ENCODE measurements at places on chromosomes 7 and 10.

DNA sequence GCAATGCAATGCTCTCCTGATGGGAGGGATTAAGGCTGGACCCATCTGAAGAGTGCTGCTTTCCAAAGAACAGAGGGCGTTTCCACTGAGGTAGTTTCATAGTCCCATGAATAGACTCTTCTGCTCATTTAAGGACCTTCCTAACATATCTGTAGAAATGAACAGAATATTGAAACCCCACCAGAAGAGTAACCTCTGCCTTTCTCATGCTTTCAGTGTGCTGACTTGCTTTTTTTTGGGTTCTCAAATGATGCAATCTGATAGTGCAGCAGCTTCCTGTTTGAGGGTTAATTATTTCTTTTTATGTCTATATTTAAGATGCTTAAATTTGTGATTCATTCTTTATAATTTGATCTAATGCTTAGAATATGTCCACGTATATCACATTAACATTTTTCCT lies 82.2 kb downstream of the GATA3 start:
- DNase-seq = no peak

- no peak for DNase-seq
These were observed 33.6 kb upstream of the KMT2E start for GRCh38 chr7:104980440-104980839.

GRCh38 chr10:71351628-71352319 lies 32.7 kb downstream of the SLC29A3 start:
- no peak for DNase-seq

DNA sequence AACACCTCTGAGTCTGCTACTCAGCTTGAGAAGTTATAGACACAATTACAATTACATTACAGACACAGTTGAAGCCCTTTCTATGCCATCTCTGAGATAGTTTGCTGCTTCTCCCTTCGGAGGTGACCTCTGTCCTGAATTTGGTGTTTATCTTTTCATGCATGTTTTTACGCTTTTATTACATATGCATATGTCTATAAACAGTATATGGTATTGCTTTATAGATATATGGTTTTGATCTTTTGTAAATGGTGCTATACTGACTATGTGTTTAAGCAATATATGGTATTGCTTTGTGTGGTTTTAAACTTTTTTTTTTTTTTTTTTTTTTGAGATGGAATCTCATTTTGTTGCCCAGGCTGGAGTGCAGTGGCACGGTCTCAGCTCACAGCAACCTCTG lies 48.4 kb downstream of the HK1 start:
- no peak for DNase-seq

GRCh38 chr10:72314263-72314662 lies 40.5 kb downstream of the DNAJB12 start:
- DNase-seq = no peak

GRCh38 chr10:99396471-99396870 lies 34.0 kb downstream of the GOT1 start:
- no peak for DNase-seq

GRCh38 chr10:93199191-93199751 lies 125.6 kb downstream of the CYP26A1 start:
- DNase-seq = no peak

DNA sequence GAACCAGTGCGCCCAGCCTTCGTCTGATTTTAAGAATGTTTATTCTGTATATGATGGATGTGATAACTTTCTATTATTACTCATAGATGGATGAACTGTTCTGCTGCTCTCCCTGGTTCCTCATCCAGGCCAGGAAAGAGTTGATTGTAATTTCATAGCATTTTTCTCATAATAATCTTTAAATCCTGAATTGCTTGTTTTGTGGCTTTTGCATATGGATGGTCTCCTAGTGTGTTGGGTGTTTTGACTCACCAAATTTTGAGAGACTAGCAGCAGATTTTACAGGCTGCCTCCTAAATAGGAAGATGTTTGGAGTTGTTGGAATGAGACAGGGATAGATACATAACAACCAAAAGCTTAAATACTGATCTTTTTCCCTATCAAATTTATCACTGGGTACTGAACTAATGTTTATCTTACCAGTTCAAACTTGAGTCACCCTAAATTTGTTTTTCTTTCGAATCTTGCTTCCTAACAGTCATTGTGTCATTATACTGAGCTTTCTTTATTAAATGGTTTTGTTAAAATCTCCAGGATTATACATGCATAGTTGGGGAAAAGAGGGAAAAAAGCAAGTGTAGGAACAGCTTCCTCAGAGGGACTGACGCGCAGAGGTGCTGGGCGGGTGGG lies 106.0 kb upstream of the GATA3 start:
- no peak for DNase-seq

- DNase-seq = no peak
These were observed 93.2 kb downstream of the CFTR start for GRCh38 chr7:117572856-117573620.

DNA sequence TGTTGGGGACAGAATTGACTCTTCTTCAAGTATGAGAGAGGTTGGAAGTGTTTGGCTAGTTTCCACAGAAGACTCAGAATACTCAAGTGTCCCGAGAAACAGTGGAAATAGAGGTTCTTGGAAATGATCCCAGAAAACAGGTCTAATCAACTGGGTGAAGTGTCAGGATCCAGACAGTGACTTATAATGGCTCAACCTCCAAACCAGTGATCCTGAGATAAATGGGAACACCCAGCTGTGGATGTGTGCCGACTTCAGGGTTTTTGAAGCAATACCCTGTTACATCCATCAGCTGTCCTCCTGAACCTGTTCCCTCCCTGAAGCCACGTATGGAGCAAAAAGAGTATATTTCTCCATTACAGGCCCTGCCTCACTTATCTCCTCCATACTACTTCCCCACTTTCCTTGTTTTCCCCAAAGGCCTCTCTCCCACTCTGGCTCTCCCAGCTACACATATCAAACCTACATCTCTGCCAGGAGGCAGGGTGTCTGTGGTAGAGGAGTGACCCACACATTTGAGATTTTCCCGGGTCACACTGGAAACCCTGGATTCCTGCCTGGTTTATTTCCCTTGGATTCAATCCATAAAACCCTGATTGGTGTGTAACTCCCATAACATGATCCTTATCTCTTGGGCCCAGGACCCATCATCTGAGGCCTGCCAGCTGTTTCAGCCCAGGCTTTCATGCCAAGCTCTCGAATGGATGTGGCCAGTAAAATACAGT lies 17.6 kb upstream of the ELOVL3 start:
- DNase-seq = no peak

DNA sequence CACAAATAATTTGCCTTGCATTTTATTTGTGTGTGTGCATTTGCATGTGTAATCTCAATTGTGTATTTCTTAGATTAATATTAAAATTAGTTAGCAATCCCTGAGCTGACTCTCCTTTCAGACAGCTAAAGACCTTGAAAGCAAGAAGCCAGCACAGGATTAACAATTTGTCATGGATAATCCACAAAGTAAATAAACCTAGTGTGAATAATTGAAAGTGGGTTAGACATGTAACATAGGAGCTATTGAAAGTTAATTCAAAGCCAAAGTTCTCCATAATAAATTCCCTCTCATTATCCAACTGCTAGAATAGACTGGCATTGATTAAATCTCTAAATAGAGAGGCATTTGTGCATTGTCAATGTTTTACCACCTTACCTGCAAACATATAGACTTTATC lies 326.1 kb downstream of the PLXDC2 start:
- no peak for DNase-seq

- no peak for DNase-seq
These were observed 275.5 kb upstream of the DGKB start for GRCh38 chr7:15178065-15178464.

GRCh38 chr10:8640878-8641277 lies 586.4 kb downstream of the GATA3 start:
- DNase-seq = no peak

GRCh38 chr10:109895848-109896247 lies 27.5 kb downstream of the XPNPEP1 start:
- no peak for DNase-seq

DNA sequence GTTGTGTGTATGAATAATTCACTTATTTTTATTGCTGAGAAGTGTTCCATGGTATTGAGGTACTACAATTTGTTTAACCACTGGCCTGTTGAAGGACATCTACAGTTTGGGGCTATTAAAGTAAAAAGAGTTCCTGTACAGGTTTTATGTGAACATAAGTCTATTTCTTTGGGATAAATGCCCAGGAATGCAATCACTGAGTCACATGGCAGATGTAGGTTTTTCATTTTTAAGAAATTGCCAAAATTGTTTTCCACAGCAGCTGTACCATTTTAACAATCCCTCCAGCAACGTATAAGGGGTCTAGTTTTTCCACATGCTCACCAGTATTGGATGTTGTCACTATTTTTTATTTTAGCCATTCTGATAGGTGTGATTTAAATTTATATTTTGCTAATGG lies 243.9 kb downstream of the TNS3 start:
- no peak for DNase-seq

GRCh38 chr10:10892290-10892875 lies 125.3 kb upstream of the CELF2 start:
- no peak for DNase-seq

DNA sequence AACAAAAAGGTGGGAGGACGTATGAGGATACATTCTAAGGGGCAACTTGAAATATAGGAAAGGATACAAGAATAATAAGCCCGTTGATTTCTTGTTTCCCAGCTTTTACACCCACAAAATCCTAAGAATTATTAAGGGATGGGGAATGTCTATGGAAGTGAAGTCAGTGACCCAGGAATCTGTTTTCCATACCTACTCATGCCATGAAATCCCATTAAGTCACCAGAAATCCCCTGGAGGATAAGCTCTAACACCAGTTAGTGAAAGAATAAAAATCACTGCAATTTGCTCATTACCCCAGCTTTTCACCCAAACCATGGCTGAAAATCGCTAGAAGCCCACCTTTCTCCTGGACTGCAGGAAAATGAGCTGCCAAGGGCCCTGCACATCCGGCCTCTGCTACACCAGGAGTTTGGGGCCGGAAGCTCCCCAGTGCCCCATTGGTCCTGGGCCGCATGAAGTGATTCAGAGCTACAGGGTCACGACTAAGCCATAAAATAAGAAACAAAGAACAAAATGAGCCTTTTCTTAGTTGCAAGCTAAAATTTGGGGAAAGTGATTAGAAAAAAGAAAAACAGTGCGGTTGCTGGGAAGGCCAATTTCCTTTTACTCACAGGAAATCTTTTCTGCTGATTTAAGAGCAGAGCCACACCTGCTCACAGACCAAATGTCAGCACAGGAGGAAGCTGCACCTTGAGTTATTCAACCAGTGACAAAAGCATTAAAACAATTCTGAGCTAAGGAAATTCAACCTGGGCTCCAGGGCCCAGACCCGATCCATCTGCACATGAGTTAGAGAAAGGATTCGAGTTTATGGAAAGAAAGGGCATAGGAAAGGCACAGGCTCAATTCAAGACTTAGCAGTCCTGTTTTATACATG lies 40.3 kb downstream of the HIPK2 start:
- no peak for DNase-seq

- DNase-seq = no peak
These were observed 553.8 kb downstream of the GLRX3 start for GRCh38 chr10:130689743-130690626.

DNA sequence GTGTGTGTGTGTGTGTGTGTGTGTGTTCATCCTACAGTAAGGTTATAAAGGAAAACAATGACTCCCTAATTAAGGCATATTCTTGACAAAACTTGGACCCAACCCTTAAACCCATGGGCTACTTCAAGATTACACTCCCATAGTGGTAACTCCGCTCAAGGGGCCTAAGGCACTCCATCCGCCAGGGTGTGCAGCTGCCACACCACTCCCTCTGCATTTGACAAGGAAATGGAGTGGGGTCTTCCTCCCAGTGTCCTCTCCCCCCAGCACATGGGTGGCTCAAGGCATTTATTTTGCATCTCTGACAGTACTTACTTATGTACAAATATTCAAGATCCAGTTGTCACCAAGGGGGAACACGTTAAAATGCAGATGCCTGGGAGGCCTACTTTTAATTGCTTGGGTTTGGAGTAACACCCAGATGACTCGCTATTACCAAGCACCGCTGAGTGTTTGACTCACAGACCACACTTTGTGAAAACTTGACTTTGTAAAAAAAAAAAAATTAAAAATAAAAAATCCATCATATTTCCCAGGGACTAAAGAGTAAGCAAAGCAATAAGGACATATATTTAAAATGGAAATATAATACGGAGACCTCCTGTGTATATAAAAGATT lies 53.0 kb upstream of the AGR3 start:
- DNase-seq = no peak

DNA sequence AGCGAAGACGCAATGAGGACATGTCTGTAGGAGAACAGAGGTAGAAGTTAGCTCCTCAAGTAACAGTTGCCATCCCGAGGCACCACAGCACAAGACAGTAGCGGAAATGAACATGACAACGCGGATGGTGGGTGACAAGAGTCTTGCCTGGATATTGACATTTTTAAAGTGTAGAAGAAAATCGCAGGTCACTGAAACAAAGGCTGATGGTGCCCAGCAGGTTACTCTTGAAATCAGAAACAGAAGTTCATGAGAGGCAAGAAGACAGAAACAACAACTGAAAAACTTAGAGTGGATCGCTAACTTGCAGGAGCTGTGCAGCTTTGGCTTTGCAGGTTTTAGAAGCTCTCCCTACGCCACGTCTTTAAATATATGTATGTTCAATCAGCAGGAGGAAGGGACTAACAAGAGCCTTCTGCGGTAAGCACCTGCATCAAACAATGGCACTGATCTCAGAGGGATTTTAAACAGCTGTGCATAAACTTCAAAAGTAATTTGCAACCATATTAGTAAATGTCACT lies 1.8 kb downstream of the PRKCQ start:
- DNase-seq = no peak

DNA sequence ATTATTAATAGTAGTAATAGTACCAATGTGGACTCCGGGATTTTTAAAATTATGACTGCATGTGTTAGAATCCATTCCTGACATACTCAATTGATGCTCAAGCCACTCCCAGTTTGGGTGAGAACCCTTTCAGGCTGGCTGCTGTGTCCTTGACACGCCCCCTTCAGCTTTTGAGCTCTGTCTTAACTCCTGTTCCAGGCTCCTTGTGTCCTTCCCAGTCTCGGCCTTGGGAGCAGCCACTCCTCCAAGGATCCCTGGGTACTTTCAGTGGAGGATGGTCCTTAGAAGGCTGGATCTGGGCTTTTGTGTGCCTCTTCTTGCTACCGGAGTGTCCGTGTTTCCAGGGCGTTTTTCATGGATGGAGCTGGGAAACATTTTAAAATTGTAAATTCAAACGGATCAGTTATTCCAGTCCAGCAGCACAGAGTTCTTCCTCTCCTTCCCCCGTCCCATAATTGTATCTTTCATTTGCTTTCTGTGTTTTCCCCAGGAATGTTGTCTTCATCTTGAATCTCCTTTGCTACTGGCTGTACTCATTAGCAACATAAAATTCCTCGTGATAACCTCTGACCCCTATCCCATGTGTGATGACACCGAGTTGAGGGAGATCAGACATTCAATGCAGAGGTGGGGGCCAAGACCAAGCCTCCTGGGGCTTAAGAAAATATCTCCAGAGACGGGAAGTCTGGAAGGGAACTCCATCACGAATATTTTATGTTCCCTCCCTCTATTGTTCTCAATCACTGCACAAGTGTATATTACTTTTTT lies 40.0 kb upstream of the PFKFB3 start:
- DNase-seq = no peak

GRCh38 chr10:114401195-114401791 lies 3.0 kb downstream of the AFAP1L2 start:
- no peak for DNase-seq

GRCh38 chr7:2477447-2478398 lies 1.5 kb upstream of the GRIFIN start:
- DNase-seq = peak; percentile 66
